Lung (tissue), 17 donors: ENCODE measurements at places on chromosomes 13 and 19.
A peak's percentile ranks its signal among the peaks of the same experiment; 100 is the strongest.

DNA sequence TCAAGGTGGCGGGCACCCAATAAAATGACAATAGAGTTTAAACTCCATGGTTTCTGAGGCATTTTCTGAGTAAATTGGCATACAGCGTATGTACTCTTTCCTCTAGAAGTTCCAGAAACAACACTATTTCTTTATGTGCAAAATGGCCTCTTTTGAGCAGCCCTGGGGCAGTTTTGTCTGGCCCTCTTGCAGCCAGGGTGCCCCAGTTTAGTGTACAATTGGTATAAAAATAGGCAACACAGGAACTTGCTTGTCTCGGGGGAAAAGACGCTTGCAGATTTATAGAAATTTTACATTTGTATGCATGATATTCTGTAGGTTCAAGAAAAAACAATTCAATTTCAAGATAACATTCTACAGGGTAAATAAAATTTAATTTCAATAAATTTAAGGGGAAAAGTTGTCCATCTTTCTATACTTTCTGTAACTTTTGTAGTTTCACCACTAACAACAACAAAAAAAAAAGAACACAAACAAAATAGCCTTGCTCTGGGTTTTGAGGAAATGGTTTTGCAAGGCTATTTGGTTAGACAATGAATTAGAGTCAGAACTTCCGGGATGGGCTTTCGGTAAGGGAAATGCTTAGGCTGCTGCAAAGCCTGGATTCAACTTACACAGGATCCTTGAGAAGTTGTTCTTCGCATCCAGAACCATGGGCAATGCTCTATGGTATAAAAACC lies 45.3 kb downstream of the LRCH1 start:
- no peak for DNase-seq

DNA sequence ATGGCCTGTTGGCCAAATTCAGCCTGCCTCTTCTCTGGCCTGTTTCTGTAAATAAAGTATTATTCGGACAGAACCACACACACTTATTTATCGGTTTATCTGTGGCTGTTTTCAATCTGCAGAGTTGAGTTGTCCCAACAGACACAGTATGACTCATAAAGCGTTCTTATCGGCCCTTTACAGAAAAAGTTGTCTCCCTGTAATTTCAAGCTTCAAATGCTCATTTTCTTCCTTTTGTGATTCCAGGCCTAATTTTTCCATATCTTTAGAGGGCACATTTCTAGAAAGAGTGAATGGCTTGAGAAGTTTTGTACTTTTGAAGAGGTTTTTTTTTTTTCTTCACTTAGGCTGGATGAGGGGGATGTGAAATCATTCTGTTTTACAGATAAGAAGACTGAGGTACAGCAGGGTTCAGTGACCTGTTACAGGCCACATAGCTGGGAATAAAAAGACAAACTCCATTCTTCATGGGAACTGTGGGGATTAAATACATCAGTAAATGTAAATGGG lies 440.9 kb downstream of the TSHZ3 start:
- no peak for DNase-seq

DNA sequence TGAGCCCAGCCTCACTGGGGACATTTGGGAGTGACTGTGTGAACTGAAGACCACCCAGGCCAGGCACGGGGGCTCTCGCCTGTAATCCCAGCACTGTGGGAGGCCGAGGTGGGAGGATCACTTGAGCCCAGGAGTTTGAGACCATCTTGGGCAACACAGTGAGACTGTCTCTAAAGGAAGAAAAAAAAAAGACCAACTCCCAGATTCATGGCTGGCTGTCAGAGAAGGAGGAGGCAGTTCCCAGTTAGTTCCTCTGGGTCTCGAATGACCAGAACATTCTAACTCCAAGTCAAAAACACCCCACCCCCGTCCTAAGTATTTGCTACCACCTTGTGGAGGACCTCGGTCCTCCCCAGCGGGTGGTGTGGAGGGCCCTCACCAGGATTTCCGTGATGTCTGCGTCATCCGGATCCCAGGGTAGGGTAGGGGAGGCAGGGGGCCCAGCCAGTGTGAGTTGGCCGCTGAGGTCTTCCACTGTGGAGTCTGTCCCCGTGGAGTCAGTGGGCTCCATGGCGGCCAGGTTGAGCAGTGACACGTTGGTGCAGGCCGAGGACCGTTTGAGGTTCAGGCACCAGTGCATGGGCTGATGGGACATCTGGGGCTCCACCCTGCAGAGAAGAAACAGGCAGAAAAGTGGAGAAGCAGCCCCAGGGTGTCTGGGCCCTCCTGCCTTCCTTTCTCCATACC lies 1.3 kb downstream of the TSKS start:
- DNase-seq, result peak; percentile 50

GRCh38 chr13:49517461-49517860 lies 21.7 kb downstream of the PHF11 start:
- no peak for DNase-seq
